ENCODE measurements at places on chromosomes 5 and 9. TPM values are rescaled to one million over a fixed set of nuclear protein-coding genes. Genes with fewer than 3 reads are reported as not detected.

The SLC34A3 gene
- polyA plus RNA-seq = not detected

GRCh38 chr5:15995341-15996052 lies 184.1 kb downstream of the MARCHF11 start:
- no peaks in the 10 kb centered on the region for H3K27me3 ChIP-seq
- no peak overlapping the region for H3K4me3 ChIP-seq
- H3K4me1 ChIP-seq = no peaks in the 10 kb centered on the region
- no peak overlapping the region for H3K27ac ChIP-seq
- peaks cover 6% of the 10 kb centered on the region for H3K36me3 ChIP-seq

- peaks cover 25% of the 10 kb centered on the region for H3K36me3 ChIP-seq
- H3K4me3 ChIP-seq = no peak overlapping the region
- peaks cover under 1% of the 10 kb centered on the region for H3K27me3 ChIP-seq
- peak; percentile 9 for DNase-seq
Observed at GRCh38 chr9:82209797-82210470, 221.4 kb downstream of the SPATA31D1 start.

- peaks cover 12% of the 10 kb centered on the region for H3K4me1 ChIP-seq
- DNase-seq = no peak
- peaks cover 8% of the 10 kb centered on the region for H3K36me3 ChIP-seq
- no peak overlapping the region for H3K27ac ChIP-seq
- no peak overlapping the region for H3K4me3 ChIP-seq
Observed at GRCh38 chr9:34994260-34994899, 4.8 kb downstream of the DNAJB5 start.

GRCh38 chr5:72733810-72734209 lies 82.7 kb upstream of the TNPO1 start:
- H3K36me3 ChIP-seq = no peaks in the 10 kb centered on the region
- DNase-seq = no peak
- H3K27ac ChIP-seq = no peak overlapping the region
- H3K4me1 ChIP-seq = no peaks in the 10 kb centered on the region

GRCh38 chr5:19923742-19924141 lies 64.3 kb downstream of the CDH18 start:
- H3K4me3 ChIP-seq = no peak overlapping the region
- H3K36me3 ChIP-seq = no peaks in the 10 kb centered on the region
- H3K4me1 ChIP-seq = no peaks in the 10 kb centered on the region
- no peaks in the 10 kb centered on the region for H3K27me3 ChIP-seq
- DNase-seq = no peak
- H3K27ac ChIP-seq = no peak overlapping the region

- no peaks in the 10 kb centered on the region for H3K36me3 ChIP-seq
- no peak for DNase-seq
- H3K27me3 ChIP-seq = no peaks in the 10 kb centered on the region
- no peak overlapping the region for H3K4me3 ChIP-seq
- H3K4me1 ChIP-seq = no peaks in the 10 kb centered on the region
Observed at GRCh38 chr5:25285136-25285535, 640.4 kb upstream of the CDH10 start.

GRCh38 chr5:107058235-107058634 lies 612.5 kb downstream of the EFNA5 start:
- H3K27me3 ChIP-seq = no peaks in the 10 kb centered on the region
- no peaks in the 10 kb centered on the region for H3K36me3 ChIP-seq
- no peak for DNase-seq
- H3K4me3 ChIP-seq = no peak overlapping the region
- no peak overlapping the region for H3K27ac ChIP-seq

Data from naive B cell (primary cell).